Dermis microvascular lymphatic vessel endothelial cell (primary cell): ENCODE measurements at places on chromosomes 13 and 19.

GRCh38 chr19:38266981-38267597 is 2.7 kb downstream of the SPINT2 start:
- no peak for DNase-seq

DNA sequence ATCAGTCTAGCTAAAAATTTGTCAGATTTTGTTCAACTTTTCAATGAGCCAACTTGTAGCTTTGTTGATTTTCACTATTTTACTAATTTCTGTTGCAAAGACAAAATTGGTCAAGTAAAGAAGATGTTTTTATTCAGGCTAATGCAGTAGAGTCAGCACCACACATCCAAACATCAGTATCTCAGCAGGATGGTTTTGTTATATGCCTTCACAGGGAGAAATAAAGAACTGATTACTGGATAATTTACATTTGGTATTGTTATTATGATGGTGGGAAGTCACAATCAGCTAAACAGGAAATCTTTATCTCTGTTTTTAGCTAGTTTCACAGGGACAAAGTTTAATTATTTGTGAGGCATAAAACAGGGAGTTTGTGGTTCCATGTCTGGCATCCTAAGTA is 713.4 kb downstream of the SLITRK5 start:
- no peak for DNase-seq

DNA sequence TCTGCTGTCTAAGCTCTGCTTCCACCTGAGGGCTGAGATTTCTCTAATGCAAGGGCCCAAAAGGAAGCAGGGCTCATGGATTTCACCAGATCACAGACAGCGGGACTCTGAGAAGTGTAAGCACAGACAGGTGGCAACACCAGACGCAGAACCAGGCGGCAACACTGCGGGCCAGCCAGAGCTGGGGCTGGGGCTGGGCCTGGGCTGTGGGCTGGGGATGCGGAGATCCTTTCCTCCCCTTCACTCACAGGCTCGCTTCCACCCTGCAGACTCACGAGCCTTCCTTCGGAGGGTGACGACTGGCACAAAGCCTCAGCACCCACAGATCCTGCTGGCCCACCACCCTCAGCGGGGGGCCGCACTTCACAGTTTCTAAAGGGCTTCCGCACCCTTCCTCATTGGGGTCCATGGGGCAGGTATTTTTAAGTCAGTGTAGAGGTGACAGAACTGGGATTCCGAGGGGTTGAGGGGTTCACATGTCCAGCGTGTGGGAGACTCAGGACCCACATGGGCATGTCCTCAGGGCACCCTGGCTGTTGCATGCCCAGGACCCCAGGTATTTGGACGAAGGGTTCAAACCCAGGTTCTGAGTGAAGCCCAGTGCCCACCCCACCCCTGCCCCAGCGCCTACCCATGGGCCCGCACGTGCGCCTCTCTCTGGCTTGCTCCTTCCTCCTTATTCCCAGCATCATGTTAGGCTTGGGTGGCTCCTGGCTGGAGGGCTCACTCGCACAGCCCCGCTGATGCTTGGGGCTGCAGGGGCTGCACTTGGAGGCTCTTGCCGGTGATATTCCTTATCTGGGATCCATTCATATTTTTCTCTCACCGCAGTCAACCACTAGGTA is 137.3 kb upstream of the GPR12 start:
- DNase-seq: no peak

- DNase-seq: peak; percentile 18
These were observed 51.5 kb downstream of the SOX21 start for GRCh38 chr13:94660695-94661326.

DNA sequence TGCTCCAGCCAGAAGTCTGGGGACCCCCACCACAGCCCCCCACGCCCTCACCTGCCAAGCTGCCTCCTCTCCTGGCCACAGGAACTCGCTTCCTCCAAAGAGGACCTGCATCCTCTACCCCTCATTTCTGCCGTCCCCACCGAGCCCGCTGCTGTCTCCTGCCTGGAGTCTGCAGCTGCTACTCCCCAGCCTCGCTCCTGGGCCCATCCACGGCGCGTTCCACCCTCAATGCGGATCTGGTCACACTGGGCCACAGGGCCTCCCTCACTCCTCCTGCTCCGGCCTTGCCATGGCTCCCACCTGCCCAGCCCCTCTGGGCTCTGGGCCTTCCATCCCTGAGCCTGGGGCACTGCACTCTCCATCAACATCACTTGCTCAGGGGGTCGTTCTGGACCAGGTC is 4.3 kb downstream of the BTBD2 start:
- no peak for DNase-seq
